ENCODE measurements at places on chromosomes 7 and 10.

GRCh38 chr7:102279537-102280400, 6.9 kb upstream of the SH2B2 start:
- DNase-seq, result peak; percentile 34

DNA sequence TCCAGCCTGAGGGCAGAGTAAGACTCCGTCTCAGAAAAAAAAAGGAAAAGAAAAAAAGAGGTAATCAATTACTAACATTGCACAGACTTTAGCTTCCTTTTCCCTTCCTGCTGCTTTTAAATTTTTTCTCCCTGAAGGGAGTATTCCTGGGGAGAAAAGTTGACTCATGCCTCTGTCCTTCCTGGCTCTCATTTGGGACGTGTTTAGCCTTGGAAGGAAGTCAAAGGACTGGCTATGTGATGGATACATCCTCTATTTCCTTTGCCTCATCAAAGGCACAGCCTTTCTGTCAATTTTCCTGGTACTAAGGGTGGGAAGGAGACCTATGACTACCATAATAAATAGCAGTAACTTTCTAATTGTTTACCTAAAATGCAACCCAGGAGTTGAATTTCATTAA, 77.6 kb downstream of the ITGA8 start:
- DNase-seq, result peak; percentile 74

DNA sequence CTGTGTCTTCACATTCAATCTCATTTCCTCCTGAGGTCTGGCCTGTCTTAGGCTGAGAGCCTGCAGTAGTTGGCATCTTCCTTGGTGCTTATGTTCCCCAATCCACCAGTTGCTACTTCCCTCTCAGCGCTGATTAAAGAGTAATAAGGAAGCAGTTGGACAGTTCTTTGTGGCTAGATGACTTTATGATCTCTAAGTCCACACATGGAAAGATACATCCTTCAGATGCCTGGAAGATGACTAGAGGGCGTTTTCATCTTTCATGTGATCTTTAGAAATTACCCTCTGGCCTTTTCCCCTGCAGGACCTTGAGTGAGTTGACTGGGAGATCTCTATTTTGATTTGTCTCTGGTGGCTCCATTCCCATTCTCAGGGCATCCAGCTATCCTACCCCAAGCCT, 204.5 kb downstream of the GRM3 start:
- no peak for DNase-seq

- DNase-seq, result no peak
Measured at GRCh38 chr10:79982362-79982800, 33.5 kb upstream of the SFTPD start.

GRCh38 chr7:100352984-100353684, 4.8 kb upstream of the PILRB start:
- no peak for DNase-seq

GRCh38 chr7:27107391-27108381, 5.2 kb upstream of the HOXA2 start:
- DNase-seq, result no peak

DNA sequence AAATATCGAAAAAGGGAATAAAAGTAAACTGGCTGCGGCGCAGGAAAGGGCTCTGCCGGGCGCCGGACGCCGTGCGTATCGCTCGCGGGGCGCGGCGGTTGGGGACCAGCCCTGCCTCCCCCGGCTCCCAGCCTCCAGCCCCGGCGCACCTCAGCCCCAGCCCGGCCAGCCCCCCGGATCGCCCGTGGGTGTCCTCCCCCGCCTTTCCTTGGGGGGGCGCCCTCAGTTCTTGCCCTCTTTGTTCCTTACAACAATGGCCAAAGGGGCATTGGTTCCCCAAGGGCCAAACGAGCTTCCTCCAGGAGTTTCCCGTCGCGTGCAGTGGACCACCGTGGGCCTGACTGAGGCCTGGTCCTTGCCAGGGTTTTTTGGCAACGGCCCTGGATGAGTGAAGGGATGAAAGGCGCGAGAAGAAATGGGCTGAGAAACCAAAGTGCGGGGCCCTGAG, 1.2 kb downstream of the MACROH2A2 start:
- peak; percentile 6 for DNase-seq

DNA sequence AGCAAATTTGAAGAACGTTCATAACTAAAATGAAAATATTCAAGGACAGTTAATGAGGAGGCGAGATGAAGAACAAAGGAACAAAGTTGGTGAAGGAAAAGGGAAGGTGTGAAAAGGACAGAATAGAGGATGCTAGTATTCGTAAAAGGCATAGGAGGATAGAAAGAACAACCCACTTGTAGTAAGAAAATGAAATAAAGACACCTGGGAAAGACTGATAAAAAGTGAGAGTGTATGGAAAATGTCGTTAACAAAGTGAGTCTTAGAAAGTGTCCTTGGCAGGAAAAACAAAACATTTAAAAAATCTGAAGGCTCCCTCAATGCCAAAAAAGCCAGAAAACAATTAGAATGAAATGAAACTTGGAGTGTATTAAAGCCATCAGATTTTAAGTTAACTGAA, 29.6 kb upstream of the ZC3HAV1 start:
- no peak for DNase-seq

GRCh38 chr10:52729271-52730104, 43.1 kb downstream of the MBL2 start:
- DNase-seq, result peak; percentile 39

GRCh38 chr10:93461807-93462178, 20.3 kb downstream of the MYOF start:
- DNase-seq, result peak; percentile 82

GRCh38 chr10:125124907-125125306, 35.5 kb downstream of the CTBP2 start:
- DNase-seq, result no peak

DNA sequence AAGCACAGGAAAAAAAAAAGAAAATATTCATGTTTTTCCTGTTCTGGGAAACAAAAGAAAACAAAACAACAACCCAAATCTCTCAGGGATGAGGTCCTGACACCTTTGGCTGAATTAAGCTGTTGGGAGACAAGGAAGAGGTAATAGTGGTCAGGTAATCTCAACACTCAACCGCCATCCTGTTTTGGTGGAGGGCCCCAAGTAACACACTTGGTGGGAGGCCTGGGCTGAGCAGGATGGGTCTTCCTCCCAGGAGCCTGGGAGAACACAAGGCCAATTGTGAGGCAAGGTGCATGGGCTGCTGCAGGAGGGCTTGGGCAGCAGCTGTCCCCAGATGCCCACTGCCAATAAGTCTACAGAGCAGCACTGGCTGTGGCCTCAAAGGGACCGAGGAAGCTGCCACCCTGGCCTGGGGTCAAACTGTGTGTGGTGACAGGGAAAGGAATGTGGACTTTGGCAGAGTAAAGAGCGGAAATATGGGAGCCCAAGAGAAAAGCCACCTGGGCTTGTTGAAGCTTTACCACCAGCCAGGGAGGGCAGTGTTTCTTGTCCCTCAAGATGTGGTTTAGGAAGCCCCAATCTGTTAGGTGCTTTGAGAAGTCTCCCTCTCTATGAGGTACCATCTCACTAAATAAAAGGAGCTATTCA, 93.5 kb upstream of the SLC25A13 start:
- no peak for DNase-seq

- no peak for DNase-seq
Measured at GRCh38 chr7:115191526-115191925, 269.6 kb downstream of the MDFIC start.

GRCh38 chr7:112359086-112359485, 91.2 kb upstream of the IFRD1 start:
- DNase-seq, result no peak

DNA sequence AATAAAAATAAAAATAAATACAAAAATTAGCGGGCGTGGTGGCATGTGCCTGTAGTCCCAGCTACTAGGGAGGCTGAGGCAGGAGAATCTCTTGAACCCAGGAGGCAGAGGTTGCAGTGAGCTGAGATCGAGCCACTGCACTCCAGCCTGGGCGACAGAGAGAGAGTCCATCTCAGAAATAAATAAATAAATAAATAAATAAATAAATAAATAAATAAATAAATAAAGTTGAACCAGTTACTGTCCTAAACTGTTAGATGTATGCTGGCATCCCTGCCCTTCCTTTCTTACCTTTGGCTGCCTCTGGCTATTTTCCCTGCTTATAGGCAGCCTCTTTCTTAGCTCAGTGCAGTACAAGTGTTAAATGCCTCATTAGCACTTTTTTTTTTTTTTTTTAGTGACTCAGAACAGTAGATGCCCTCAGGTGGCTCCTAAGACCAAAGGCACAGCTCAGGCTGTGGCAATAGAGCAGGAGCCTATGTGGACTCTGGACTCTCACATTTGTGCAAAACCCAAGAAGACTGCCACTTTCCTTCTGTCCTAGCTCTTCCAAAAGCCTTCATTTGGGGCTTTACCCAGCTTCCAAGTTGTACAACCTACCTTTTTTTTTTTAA, 30.6 kb upstream of the CABCOCO1 start:
- DNase-seq, result no peak

DNA sequence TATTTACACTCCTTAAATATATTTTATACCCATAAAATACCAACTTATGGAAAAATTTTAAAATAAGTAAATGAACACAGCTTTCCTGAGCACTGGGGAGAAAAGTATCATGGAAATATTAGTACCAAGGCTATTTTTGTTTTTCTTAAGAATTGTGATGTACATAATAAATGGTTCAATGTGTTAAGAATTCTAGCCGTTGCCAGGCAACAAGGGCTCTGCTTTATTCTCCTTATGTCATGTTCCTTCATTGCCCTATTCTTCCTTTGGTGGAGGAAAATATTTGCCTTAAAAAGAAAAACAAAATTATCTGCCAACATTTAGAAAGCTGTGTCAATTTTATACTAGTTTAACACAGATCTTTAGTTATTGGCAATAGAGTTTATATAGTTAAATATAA, 2.6 kb upstream of the ZPBP start:
- no peak for DNase-seq

- no peak for DNase-seq
Measured at GRCh38 chr7:151351967-151352366, 10.4 kb downstream of the NUB1 start.

DNA sequence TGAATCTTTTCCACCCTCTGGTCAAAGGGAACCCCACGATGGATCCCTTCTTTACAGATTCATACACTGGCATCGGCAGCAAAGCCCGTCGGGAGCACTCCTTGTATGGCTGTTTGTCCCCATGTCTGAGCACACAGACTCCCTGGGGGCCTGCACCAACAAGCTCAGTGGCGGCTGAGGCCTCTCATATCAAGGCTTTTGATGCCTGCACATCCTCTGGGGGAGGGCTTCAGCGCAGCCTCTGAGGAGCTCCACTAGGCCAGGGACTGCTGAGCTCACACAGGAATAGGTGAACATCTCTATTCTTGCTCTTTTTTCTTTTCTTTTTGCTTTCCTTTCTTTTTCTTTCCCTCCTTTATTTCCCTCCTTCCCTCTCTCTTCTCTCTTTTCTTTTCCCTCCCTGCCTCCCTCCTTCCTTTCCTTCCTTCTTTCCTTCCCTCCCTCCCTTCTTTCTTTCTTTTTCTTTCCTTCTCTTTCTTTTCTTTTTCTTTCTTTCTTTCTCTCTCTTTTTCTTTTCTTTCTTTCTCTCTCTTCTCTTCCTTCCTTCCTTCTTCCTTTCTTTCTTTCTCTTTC, 174.6 kb downstream of the CCDC3 start:
- no peak for DNase-seq

DNA sequence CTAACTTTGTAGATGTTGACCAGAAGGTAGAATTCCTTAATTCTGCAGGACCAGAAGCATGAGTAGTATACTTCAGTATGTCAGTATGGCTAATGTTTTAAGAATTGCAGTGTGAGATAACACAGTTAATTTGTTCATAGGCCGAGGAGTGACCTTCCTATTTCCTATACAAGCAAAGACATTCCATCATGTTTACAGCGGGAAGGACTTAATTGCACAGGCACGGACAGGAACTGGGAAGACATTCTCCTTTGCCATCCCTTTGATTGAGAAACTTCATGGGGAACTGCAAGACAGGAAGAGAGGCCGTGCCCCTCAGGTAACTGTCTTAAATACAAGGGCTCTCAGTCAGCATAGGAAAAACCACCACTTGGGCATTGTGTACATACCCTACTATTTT, 7.2 kb downstream of the DDX21 start:
- no peak for DNase-seq

DNA sequence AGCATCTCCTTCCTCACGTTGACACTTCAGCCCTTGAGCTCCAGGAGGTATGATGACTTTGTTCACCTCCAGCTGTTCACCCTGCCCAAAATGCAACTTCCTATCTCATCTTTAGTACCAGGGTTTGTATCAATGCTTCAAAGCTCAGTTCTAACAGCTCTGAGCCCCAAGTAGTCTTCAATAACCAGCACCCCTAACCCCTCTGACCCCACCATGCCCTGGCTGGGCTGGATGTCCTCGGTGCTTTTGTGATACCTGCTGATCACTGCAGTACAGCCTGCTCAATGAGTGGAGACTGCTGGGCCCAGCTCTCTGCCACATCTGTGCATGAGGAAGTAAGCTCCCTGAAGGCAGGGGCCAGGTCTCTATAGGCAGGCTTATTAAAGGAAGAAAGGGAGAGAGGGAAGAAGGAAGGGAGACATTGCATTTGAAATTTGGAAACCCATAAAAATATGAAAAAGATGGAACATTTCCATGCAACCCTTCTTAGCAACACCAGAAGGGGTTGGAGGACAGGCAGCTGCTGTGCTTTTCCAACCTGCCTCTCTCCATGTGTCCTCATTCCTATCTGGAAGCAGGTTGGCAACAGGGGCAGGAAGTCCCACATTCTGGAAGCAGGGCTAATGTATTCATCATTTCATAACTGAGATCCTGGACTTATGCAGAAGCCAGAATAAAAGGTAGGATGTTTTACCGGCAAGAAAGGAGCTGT, 756.1 kb downstream of the GRID1 start:
- no peak for DNase-seq

DNA sequence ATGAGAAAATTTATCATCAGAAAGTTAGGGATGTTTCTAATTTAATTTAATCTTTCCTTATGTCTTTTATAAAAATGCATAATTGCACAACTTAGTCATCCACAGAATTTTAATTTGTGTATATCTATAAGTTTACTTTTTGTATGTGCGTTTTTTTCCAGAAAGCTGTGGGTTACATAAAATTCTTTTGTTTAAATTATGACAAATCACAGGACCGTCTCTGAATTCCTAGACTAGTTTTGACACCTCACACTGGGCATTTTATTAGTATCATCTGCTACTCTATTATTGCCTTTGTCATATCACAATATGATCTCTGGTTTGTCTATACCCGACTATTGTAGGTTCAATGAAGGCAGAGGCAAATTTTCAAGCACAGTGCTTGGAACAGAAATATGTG, 482.4 kb upstream of the SEMA3D start:
- no peak for DNase-seq

- no peak for DNase-seq
Measured at GRCh38 chr10:103969436-103969835, 2.5 kb downstream of the SLK start.
